ENCODE measurements at places on chromosomes 2 and 18.

DNA sequence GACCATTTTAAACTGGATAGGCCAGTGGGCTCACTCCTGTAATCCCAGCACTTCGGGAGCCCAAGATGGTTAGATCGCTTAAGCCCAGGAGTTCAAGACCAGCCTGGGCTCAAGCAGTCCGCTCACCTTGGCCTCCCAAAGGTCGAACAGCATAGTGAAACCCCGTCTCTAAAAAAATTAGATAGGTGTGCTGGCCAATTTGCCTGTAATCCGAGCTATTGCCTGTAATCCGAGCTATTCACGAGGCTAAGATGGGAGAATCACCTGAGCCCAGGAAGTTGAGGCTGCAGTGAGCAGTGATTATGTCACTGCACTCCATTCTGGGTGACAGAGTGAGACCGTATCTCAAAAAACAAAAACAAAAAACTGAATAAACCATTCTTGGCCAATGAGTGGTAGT is 52.6 kb upstream of the EMILIN2 start:
- no peak for DNase-seq

DNA sequence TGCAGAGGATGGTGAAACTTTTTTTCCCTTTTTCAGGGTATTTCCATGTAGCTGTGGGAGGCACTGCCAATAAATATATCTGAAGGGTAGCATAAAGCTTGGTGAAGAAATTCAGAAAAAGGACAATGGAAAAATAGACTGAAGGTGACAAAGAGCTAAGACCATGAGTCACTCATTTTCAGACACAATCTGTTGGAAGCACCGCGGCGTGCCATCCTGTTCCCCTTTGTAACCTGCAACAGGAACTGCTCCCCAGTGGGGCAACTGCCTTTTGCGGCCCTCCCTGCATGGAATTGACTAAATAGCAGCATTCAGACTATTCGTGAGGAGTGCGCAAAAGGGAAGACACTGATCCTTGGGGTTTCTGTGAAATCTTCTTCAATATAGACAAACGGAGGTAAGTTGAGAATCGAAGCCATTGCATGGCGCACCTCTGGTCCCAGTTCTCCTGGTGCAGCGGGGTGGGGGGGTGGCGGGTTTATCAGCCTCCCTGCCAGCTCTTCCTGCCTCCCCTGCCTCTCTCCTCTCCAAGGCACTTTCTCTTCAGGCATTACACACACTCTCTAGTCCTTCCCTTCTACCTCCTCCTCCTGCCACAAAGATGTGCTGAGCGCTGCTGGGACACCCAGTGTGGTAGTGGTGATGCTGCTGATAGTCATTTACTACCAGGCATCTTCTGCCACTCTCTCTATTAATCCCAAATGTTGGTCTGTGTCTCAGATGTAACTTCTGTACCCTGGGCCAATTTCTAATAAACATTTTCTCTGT is 126.2 kb upstream of the TMEM200C start:
- no peak for DNase-seq

DNA sequence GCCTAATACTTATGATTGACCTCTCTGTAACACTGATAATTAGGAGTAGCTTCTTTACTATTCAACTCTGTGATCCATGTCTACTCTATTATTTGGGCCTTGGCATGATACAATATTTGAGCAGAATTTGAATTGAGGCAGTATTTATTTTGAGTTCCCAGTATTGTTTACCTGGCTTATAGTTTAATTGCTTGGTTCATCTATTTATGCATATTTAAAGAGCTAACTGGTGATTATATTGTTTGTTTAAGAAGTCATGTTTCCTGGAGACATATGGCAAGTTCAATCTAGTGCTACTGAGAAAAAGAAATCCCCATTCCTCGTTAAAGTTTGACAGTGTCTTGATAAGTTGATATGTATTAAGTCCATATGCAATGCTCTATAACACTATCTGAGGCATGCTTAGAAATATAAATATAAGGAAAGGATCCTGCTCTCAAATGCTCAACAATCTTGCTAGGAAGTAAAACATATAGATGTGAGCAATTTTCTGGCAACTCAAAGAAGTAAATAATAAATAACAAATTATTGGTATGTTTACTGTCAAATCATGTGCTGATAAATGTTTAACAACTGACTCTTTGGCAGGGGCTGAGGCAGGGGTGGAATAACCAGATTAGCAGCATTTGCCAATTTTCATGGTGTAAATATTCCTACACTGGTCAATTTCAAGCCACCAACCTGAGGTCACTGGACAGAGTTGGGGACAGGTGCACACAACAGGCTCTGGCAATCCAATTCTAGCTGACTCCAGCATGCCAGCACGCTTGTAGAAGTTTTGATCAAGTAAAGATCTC is 430.2 kb upstream of the PIK3C3 start:
- no peak for DNase-seq

DNA sequence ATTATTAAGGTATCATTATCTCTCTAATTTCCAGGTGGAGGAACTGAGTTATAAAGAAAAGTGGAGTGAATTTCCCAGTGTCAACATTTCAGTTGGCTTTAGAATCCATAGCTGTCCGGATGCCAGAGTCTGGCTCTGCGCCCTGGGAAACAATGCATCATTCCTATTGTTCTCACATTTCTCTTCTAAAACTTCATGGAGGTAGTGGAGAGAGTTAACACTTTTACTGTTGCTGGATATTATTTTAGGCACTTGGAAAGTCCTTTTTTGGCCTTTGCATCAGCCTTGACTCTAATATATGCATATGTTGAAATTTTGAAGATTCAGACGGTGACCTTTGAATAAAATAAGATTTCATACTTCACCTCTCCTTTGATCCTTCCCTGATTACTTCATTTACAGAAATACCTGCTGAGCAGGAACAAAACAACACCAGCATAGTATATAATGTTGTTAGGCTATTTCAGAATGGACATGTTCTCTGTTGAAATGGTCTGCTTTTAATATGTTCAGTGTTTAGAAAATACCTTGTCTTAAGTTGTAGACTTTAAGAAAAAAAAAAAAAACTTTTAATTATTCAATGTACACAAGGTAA is 148.8 kb downstream of the EPHA4 start:
- no peak for DNase-seq

- no peak for DNase-seq
These were observed 43.5 kb downstream of the TFCP2L1 start for GRCh38 chr2:121241466-121241865.

- no peak for DNase-seq
These were observed 116.1 kb upstream of the TACR1 start for GRCh38 chr2:75315436-75315835.

- no peak for DNase-seq
These were observed 801.4 kb downstream of the BCL11A start for GRCh38 chr2:59752071-59752470.

- DNase-seq, result no peak
These were observed 22.3 kb downstream of the LRATD1 start for GRCh38 chr2:14654835-14655282.

DNA sequence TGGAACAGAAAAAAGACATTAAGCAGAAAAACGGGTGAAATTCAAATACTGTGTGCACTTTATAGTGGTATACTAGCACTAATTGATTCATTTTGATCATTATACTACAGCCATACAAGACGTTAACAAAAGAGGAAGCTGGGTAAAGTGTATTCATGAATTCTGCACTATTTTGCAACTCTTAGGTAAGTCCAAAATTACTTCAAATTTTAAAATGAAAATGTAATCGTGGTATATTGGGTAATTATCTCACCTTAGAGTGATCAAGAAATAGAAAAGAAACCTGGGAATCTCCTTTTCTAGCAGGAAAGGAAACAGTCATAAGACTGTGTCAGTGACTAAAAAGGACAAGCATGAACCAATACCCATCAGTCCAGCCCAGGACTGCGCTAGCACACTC is 5.4 kb downstream of the TGFBRAP1 start:
- DNase-seq, result no peak

- DNase-seq, result no peak
These were observed 181.0 kb downstream of the TFCP2L1 start for GRCh38 chr2:121103960-121104359.

DNA sequence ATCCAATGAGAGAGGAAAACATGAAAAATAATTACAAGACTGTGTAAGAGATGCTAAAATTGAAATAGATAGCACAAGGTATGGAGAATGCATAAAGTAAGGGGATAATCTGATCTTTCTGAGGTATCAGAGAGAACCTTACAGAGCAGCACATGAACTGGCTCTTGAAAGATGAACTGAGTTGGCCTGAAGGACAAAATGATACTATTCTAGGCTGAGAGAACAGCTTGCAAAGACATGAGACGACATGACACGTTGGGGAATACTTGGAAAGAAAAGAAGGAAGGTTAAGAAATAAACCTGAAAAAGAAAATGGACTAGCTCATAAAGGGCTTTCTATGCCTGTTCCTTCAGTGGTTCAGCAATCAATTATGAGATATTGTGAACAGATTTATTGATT is 152.7 kb upstream of the MYO3B start:
- no peak for DNase-seq

- DNase-seq, result no peak
These were observed 32.7 kb upstream of the CCDC68 start for GRCh38 chr18:54991981-54992380.

DNA sequence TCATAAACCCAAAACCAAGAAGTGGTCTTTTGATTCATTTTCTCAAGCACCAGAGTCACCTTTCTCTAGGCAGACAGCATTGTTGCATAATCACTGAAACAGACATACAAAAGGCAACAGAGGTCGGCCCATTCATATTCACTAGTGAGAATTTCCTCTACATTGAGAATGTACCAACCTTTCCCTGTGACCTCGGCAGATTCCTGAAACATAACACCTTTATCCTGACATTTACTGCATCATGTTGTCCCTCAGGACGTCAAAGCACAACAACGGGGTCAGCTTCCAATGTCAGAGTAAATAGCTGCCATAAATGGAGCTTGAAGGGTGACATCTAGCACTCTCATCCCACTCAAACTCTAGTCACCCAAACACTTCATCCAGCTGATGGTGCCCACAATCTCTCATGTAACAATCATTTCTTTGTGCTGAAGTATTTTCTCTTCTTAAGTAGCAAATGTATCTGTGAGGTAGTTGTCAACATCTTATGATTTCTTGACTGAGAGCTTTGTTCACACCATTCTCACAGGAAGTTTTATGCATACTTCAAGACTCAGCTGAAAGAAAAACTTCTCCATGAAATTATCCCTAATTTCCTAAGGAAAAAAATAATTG is 802.6 kb upstream of the CHAC2 start:
- no peak for DNase-seq

DNA sequence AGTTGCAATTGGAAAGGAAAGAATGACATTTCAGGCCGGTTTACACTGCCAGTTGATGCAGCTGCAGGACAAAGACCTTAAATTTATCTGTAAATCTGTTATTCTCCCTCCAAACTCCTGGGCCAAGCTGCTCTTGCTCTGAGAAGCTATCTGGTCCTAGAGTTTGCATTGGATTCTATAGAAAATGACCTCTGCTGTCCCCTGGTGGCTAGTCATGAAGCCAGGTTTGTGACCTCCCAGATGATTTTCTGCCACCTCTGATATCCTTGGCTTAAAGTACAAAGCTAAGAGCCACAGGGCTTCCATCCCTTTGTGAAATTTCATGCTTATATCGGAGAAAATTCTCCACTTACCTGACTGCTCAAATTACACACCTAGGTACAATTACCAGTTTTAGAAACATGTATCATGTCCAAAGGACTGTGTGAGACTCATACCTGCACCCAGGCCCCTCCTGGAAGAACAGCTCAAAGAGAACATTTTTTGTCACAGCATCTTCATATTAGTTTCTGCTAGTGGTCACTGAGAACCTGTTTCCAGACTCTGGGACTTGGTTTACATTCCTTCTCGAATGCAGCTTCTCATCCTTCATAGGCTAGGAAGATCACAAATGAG is 28.9 kb upstream of the IER3IP1 start:
- no peak for DNase-seq

DNA sequence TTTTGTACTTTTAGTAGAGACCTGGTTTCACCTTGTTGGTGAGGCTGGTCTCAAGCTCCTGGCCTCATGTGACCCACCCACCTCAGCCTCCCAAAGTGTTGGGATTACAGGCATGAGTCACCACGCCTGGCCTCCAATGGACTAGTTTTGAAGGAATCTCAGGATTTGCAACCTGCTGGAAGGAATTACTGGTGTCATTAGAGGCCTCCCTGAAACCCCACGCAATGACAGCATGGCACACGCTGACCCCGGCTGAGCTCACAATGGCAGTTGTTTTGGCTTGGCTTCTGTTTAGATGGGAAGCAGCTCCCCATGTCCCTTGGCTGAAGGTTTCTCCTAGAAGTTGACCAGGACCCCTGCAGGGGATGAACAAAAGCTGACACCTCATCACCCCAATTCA is 23.1 kb upstream of the COPS8 start:
- no peak for DNase-seq

- no peak for DNase-seq
These were observed 124.9 kb downstream of the CSRNP3 start for GRCh38 chr2:165594231-165594934.

GRCh38 chr2:203803053-203803429 is 64.5 kb upstream of the CTLA4 start:
- no peak for DNase-seq

DNA sequence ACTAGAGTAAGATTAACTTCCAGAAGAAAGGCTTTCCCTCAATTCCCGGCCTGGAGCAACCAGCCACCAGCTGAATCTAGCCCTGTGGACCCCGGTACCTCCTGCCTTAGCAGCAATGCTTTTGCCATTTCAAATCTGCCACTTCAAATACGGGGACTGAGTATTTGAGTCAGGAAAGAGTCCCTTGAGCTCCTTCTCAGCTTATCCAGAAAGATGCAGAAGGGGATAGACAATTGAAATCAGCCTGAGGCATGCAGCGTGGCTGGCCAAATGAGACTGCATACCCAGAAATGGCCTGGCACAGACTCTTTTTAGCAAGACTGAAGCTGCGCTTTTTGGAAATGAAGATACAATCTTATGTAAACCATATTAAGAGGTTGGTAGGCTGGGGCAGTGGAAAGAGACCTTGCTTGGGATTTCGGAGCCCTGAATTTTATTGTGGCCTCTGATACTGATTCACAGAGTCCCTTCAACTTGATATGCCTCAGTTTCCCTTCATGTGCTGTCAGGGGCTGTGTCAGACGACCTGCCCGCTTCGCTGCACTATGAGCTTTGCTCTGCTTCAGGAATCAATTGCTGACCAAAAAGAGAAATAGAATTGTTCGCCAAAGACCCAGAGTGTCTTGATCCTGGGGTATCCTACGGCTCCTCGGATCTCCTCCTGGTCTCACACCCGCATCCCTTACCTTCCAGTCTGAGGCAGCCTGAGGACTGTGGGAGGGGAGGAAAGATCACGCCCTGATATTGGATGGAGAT is 1.0 kb downstream of the MATN3 start:
- DNase-seq, result no peak

DNA sequence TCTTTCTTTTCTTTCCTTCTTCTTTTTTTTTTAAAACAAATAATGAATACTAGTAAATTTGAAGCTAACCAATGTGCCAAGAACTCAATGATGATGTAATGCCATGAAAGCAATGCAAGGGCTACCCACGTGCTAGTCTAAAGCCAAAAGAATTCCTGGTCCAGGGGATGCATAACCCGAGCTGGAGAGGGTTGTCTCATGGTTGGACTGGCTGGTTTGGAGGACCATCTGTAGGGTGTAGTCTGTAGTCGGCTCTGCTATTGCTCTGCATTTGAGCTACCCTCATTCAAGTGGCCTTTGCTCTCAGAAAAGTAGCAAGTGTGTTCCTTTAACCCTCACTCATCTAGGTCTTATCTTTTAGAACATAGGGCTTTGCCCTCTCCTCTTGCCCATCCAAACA is 469.6 kb upstream of the CELF4 start:
- DNase-seq, result no peak

GRCh38 chr18:60656553-60656952 is 284.0 kb upstream of the MC4R start:
- no peak for DNase-seq

- no peak for DNase-seq
These were observed 2.6 kb downstream of the ANKRD44 start for GRCh38 chr2:197307933-197308521.
